ENCODE measurements at places on chromosomes 3 and 15. TPM values are rescaled to one million over a fixed set of nuclear protein-coding genes. Genes with fewer than 3 reads are reported as not detected.

CCK gene
- not detected for total RNA-seq

GOLGA8T gene
- total RNA-seq = not detected

DNA sequence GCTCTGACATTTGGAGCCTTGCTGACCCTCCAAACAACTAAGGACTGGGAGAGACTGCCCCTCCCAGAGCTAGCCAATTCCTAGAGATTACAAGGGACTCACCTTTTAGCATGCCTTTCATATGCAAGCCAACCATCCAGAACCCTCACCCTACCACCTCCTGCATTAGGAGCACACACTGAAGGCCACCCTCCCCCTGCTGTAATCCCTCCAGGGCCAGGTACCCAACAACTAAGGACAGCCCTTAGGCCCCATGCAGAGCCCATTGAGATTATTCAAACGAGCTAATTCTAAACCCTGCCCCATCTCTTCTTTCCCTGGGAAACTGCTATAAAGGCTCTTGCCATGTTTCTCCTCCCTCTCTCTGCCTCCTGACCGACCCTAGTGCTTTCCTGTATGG lies 352.6 kb downstream of the ERC2 start:
- no peak for DNase-seq

TNFAIP8L3 gene
- total RNA-seq = not detected

DNA sequence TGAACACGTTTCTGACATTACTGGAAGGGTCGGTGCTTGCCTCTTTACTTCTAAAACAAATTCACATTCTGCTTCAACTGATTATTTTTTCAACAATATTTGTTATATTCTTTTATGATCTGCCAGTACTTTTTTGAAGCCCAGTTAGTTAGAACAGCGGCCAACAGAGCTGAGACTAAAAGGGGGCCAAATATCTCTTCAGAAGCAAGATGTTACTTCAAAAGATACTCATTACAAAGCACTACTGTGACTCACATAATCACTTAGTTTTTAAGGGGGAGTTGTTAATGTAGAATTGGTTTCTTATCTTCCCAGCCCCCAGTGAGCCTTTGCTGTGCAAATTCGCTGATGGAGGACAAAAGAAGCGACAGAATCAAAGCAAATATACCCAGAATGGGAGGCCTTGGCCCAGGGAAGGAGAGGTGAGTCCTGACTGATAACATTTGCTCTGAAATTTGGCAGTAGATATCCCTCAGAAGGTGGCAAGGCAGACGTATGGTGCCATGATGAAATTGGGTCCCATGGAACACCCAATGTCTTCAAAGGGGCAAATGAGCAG lies 587.8 kb downstream of the RBMS3 start:
- DNase-seq = no peak

HIGD2B gene
- total RNA-seq = 0.24 TPM

CLDN18 gene
- total RNA-seq = 0.26 TPM

IREB2 gene
- total RNA-seq = 52.4 TPM

PCSK6 gene
- 0.35 TPM for total RNA-seq

- no peak for DNase-seq
Measured at GRCh38 chr3:139281522-139282196, 62.2 kb upstream of the MRPS22 start.

TAGLN3 gene
- not detected for total RNA-seq

- no peak for DNase-seq
Measured at GRCh38 chr15:71716990-71717389, 93.4 kb upstream of the NR2E3 start.

GRCh38 chr15:71325481-71325880 lies 210.2 kb downstream of the THSD4 start:
- DNase-seq = no peak

GRCh38 chr3:141305436-141305835 lies 62.9 kb upstream of the ZBTB38 start:
- DNase-seq = no peak

SUSD5 gene
- 0.05 TPM for total RNA-seq

GRCh38 chr15:39789736-39790135 lies 7.1 kb upstream of the FSIP1 start:
- DNase-seq = no peak

DNA sequence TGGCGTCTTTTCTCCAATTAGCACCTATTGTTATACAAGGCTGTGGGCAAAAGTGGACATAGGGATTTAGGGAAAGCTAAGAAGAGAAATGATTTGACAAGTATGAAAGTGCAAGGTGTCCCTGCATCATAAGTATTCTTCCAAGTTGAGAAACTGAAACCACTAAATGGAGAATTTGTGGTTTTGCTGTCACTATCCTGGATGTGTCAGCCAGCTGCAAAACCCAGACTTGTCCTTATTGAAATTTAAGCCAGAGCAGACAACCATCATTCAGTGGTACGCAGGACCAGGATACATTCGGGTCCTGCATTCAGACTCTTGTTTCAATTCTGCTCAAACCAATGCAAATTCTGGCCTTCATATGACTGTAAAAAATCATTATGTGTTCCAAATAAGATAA lies 384.8 kb upstream of the TGFBR2 start:
- no peak for DNase-seq

- no peak for DNase-seq
Measured at GRCh38 chr15:92082006-92082843, 228.7 kb downstream of the SLCO3A1 start.

SEMA6D gene
- total RNA-seq = not detected

DNA sequence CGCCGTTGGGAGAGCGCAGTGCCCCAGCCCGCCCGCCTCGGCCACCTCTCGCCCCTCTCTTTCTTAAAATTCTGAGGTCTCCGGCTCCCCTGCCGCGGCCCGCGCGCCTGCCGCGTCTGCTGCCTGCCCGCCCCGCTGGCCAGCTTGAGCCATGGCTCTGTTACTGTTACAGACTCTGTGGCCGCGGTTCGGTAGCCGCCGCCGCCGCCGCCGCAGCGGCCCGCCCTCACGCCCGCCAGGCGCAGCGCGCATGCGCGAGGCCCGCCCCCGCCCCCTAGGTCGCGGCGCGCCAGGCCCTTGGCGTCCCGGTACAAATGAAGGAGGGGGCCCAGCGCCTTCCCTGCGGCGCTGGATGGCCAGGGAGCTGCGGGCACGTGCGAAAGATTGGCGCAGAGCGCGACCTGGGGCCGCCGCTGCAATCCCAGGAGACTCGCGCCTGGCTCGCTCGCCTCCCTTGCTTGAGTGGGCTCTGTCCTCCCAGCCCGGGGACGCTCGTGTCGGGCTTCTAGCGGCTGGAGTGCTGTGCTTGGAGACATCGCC lies at the start of gene ONECUT1:
Gene ONECUT1, minus strand, starts transcription at position 168 of the 540 bp plus-strand sequence. CDS start 452 bp downstream, outside the sequence.
- no peak for DNase-seq

GRCh38 chr15:41915255-41915994 lies 21.6 kb upstream of the SPTBN5 start:
- no peak for DNase-seq

ONECUT1 gene
- 0.11 TPM for total RNA-seq

DNA sequence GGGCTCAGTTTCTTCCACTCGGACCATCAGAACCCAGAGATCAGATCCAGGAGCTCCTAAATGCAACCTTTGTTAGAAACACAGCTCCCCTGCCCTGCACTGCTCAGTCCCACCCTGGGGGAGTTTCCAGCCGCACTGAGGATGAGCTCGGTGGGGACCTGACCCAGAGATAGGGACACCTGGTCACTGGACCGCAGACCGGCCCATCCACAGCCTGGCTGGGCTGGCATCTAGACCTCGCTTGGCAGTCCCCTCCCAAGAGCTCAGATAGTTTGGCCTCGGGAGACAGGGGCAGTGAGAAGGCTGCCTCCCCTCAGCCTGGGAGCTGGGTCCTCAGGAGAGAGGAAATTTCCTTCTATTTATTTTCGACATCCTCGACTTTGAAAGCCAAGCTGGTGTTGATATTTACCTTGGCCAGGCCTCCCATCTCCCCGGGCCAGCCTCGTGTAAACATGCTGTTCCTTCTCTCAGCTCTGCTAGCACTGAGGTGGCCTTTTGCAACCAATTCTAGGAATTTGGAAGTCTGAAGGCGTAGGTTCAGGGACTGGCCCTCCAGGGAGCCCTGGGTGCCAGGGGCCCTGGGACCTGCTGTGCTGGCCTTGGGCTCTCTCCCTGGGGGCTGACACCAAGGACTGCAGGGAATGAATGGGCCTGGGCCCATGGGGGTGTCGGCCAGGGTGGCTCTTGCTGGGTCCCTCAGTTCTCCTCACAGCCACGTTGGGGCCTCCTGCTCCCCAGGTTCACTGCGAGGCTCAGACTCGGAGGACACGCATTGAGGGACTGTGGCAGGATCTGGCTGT lies 90.1 kb downstream of the VGLL4 start:
- no peak for DNase-seq
